ENCODE measurements at places on chromosomes 1 and 21. TPM values are rescaled to one million over a fixed set of nuclear protein-coding genes. Genes with fewer than 3 reads are reported as not detected.
A peak's percentile ranks its signal among the peaks of the same experiment; 100 is the strongest.

The KCNA2 gene
- total RNA-seq, result 0.78 TPM

The PDC gene
- not detected for total RNA-seq

The TTC39A gene
- total RNA-seq, result 14.9 TPM

The MYOG gene
- total RNA-seq, result not detected

The S100A1 gene
- total RNA-seq, result 2,413 TPM

The IL12RB2 gene
- total RNA-seq, result 0.44 TPM

The RGS13 gene
- total RNA-seq, result not detected

The PTGS2 gene
- total RNA-seq, result 2.5 TPM

The SYNC gene
- 32.8 TPM for total RNA-seq

The CSMD2 gene
- 0.44 TPM for total RNA-seq

The PRKCZ gene
- 16.4 TPM for total RNA-seq

The LRRC3 gene
- 1.1 TPM for total RNA-seq

The CYP4Z1 gene
- 0.35 TPM for total RNA-seq

GRCh38 chr1:39103328-39104157 is 77.4 kb downstream of the NDUFS5 start:
- DNase-seq, result no peak

GRCh38 chr1:153933955-153934354 is 11.2 kb upstream of the GATAD2B start:
- no peak for DNase-seq

DNA sequence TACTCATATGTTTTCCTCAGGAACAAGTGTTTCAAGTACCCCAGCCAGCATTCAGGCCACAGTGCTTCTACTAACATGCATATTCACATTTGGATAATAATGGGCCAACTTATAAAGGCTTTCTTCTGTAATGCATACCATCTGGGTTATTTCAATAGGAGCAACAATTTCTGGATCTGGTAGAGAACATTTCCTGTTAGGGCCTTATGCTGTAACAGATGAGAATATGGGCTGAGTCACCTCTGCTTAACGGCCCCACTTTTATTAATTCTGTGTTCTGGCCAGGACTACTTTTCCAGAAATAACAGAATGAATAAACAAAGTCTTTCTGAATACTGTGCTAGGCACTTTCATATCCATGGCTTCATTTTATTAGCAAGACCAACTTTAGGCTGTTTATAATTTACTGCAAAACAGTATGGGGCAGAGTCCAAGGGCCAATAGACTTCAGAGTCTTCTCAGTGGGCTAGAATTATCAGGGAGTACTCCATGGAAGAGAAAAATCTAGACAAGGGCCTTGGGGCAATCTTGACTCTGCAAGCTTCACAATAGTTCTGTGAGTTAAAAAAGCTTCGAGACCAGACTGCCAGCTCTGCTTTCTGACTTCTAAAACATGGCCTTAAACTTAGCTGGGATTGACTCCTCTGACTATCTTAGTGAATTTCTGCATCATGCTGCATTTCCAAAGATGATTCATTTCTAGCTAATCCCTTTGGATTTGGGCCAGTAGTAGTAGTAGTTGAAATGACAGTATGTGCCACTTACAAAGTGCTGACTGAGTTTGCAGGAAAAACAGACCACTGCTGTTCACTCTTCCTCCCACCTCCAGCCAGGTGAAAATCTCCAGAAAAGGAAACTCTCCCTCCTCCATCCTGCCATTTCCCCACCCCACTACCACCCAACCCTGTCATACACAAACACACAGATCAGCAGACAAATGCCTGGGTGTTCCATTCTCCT is 8.2 kb upstream of the SSX2IP start:
- DNase-seq, result no peak

DNA sequence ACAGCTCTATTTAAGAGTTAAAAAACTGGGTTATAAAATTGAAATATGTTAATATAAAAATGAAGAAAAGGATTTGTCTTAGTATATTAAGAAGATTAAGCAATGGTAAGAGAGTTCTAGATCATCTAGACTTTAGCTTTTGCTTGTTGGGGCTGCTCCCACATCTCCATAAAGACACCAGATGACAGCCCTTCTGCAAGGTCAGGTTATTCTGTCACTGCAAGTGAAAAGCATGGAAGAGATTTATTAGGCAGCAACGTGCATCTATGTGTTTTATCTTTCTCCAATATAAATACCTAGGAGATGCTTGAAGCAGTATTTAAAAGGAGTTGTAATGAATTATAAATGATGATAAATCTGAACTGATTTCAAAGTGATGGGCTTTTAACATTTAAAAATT is 1560.4 kb downstream of the AMY1C start:
- no peak for DNase-seq

- DNase-seq, result no peak
These were observed 95.1 kb upstream of the KRTAP19-8 start for GRCh38 chr21:31133243-31133830.

DNA sequence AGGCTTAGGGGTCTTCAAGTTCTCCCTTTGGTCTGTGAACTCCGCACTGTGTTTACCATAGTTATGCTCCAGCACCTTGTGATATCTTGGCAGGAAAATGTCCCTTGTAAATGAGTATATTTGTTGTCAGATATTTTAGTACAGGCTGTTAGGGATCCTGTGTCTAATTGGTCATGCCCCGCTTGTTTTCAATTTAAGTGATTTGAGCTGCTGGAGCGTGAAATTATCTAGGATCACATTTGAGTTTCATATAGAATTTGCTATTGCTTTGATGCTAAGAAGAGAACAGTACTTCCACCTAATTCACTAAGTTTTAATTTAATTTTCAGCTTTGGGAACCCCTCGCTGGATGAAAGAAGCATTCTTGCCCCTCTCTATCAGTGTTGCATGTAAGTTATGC is 15.4 kb upstream of the TOR3A start:
- no peak for DNase-seq

- no peak for DNase-seq
These were observed 116.9 kb downstream of the TGFBR3 start for GRCh38 chr1:91768786-91769725.

- no peak for DNase-seq
These were observed 8.7 kb upstream of the NCMAP start for GRCh38 chr1:24547195-24547594.

DNA sequence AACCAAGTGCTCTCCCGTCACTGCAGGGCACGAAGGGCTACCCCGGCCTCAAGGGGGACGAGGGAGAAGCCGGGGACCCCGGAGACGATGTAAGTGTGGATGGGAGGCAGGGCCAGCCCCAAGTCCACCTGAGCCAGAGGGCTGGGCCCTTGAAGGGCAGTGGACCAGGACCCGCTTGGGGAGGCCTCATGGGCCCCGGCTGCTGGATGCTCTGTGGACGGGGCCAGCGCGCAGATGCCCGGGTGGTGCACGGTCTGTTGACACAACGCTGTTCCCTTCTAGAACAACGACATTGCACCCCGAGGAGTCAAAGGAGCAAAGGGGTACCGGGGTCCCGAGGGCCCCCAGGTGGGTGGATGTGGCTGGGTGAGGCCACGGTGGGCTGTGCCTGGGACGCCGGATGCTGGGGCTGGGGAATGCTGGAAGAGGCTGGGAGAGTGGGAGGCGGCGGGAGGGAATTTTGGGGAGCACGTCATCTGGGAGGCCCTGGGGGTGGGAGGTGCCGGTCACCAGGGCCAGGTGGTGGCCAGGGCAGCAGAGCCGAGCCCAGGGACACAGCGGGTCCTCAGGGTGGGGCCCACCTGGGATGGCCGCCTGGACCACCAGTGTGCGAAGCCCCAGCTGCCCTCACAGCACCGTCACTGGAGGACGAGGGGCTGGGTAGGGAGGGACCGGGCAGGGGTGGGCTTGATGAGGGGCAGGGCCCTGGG is 17.5 kb downstream of the COL6A1 start:
- DNase-seq, result peak; percentile 55

DNA sequence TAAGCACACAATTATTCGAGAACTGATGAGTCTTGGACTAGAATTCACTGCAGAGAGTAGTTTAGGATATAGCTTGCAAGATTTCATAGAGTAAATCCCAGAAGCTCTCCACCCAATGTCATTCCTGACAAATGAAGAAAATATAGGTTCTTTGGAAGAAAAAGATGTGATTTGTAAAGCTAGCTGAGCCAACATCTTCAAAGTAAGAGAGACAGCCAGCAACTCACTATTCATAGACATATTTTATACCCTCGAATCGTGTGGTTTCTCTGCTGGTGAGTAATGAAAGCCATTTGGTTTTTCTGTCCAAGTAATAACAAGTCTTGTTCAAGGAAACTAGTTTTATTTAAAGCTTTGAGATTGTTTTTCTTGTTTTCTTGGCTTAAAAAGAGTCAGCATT is 165.7 kb upstream of the SYT6 start:
- no peak for DNase-seq

GRCh38 chr21:45370575-45370974 is 34.4 kb upstream of the COL18A1 start:
- no peak for DNase-seq

GRCh38 chr1:178575611-178576361 is 62.9 kb downstream of the TEX35 start:
- DNase-seq, result no peak

DNA sequence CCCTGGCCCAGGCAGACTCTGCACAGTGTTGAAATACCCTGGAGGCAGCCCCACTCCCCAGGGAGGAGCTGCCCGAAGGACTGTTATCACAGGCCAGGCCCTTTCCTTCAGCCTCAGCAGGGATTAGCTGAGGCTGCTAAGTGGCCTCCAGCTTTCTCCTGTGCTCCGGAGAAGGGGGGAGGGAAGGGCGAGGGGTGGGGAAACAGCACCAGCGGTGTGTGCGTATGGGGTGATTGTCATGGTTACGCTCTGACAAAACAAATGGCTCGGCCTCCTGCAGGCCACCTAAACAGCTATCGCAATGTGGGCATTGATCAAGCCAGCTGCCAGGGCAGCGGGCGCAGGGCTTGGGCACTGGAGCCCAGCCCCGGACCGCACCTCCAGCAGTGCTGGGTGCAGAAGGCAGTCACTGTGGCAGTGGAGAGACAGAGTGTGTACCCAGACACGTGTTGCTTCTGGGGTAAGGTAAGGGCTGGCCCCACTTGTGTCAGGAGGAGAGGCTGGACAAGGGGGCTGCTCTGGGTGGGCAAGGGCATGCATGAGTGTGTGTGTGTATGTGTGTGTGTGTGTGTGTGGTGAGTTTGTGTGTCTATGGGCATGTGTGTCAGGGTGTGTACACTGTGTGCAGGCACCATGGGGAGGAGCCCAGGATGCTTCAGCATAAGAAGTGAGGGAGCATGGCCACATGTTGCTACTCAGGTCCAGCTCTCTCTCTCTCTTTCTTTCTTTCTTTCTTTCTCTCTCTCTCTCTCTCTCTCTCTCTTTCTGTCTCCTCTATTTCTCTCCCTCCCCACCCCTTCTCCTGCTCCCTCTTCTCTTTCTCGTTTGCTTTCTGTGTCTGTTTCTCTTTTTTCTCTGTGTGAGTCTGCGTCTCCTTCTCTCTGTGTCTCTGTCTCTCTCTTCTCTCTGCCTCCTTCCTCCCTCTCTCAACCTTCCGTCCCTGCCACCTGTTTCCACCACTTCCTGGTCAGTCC is at the start of gene VWA5B1:
VWA5B1 (plus strand) TSS at position 252 of the 974 bp plus-strand sequence. CDS start 19,727 bp downstream, outside the sequence.
- DNase-seq, result no peak

DNA sequence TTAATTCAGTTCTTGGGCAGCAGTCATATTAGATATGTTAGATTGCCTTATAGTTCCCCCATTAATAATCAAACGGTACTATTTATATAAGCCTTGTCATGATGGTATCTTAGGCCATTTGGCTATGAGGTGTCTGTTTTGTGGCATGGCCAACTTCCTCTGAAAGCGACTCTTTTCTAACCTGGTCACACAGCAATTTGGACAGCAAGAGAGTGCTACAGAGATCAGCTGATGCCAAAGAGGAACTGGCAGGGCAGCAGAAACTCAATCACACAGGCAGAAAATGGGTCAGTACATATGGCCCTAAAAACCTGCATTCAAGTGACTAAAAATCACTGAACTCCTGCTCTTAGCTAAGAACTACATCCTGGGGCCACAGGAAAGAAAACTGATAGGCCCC is 13.4 kb upstream of the MUTYH start:
- DNase-seq, result no peak

DNA sequence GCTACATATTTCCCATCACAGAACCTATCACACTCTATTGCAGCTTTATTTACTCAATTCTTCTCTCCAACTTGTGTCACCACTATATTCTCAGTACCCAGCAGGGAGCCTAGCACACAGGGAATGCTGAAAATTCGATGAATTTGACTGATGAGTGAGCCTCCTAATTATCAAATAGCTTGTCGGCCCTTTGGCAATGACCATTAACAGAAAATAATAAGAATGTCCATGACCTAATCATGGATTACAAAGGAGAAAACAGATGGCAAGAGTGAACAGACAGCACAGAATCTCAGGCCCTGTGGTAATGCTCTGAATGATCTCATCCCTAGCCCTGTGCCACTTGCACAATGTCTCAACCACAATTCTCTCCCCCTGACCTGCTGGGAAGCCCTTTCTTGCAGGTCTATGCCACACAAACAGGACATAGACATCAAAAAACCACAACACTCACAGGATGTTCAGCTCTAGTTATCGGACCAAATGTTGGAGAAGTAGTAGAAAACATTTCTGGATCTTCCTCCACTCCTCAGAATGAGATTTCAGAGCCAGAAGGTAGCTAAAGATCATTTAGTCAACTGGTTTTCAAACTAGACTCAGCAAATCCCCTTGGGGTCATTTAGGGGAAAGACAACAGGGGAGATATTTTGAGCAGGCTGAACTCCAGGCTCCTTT is 68.4 kb downstream of the LUZP1 start:
- DNase-seq, result peak; percentile 81

- no peak for DNase-seq
These were observed 13.3 kb downstream of the SLC6A17 start for GRCh38 chr1:110163591-110163990.

DNA sequence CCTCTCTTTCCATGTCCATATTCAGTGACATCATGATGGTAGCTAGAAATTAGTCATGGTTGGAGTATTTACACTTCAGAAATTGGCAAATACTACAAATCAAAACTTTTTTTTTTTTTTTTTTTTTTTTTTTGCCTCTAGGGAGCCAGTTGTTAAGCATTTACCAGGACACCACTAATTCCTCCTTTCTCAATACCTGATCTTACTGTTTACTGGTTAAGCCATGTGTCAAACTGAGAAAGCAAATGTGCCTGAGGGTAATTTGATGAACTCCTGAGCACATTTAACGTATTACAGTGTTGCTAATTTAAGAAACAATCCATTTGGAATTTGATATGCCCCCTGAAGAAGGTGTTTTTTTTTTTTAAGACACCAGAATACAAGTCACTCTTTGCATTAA is 94.4 kb downstream of the DNM3 start:
- DNase-seq, result no peak

DNA sequence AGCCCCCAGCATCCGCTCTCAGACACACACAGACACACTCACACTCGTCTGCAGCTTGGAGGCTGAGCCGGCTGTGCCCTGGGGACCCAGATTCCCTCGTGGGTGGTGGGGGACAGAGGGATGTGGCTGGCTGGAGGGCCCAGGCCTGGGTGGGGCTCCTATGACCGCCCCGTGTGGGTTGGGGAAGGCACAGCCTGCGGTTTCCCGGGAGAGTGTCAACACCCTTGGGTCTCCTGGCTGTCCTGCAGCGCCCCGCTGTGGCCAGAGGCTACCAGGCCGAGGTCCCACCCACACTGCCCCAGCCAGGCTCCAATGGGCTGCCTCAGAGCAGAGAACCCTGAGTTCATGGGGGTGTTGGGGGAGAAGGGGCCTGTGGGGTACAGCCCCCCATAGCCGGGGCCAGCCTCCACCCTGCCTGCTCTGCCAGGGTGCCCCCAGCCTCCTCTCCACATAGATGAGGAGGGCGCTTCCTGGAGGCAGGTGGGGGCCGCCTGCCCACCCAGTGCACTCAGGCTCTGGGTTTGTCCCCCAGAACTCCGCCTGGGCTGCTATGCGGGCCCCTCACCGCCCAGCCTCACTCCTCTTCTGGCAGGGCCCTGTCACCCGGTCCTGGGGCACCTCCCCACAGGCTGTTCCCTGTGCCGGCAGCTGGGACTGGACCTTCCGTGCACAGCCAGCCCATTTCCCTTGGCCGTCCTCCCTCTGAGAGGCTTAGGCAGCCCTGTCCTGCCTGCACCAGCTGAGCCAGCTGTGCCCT is at the start of gene TTC34:
TTC34 (minus strand) TSS at position 159 of the 757 bp plus-strand sequence. CDS start 866 bp downstream, outside the sequence.
- no peak for DNase-seq
